ENCODE measurements at places on chromosomes 16 and 17. TPM values are rescaled to one million over a fixed set of nuclear protein-coding genes. Genes with fewer than 3 reads are reported as not detected.

DNA sequence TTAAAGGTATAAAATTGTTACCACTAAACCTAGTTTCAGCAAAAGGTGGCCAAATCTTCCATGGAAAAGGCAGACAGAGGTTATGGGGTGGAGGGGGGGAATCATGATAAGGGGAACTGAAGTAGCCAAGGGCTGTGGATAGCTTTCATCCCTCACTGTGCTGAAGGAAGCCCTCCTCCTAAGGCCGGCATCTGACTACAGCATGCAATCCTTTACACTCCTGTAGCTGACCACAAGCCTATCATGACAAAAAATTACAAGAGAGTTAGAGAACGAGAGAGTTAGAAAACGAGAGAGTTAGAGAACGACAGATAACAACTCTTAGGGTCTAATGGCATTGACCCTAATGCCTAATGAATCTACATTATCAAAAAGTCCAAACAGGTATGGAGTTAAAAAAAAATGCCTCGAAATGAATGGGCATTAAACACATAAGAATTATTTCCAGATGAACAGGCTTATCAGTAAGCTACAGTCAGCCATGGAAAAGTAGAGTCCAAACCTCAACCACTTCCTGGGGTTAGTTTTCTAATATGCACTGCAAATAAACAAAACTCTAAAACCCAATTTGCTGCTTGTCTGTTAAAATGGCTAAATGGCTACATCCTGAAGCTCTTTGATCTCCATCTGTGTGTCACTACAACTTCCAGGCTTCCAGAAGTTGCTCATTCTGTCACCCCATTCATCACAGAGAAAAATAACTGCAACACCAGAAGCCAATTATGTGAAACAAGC, 29.7 kb downstream of the DUSP14 start:
- no peak for DNase-seq

CDK3 gene
- 5.5 TPM for total RNA-seq

TLCD1 gene
- 36.5 TPM for total RNA-seq

GP2 gene
- total RNA-seq = not detected

- DNase-seq = no peak
Measured at GRCh38 chr17:19659366-19660177, 11.0 kb downstream of the ALDH3A2 start.

FTSJ3 gene
- total RNA-seq = 98.1 TPM

DNA sequence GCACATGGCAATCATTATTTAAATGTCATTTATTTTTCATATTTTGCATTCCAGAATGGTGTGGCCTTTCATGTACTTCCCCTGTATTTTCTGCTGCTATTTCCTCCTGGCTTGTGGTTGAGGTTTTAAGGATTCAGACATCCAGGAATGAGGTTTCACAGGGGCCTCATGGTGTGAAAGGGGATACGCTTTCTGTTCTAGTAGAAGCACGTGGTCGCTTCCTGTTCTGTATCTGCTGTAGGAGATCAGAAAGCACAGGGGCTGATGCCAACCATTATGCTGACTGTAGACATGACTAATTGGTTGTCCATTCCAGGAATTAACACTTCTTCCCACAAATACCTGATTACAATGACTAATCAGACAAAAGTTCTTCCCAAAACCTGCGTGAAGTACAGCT, 405.9 kb downstream of the SHISA9 start:
- no peak for DNase-seq

DNA sequence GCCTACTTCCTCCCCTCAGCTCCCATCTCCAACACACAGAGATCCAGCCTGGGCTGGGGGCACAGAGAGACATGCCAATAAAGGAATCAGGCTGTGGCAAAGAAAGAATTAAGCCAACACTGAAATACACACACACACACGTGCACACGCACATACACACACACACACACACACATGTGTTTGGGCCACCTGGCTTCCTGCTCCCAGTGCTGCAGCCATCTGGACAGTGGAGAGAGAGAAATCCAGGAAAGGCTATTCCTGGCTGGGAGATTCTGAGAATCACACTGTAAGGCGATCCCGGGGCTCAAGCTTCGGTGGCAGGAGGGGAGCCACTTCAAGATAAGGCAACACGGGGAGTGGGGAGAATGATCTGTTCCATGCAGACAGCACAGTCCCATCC, 72.4 kb downstream of the NOG start:
- DNase-seq = no peak

SLC6A4 gene
- not detected for total RNA-seq

DNA sequence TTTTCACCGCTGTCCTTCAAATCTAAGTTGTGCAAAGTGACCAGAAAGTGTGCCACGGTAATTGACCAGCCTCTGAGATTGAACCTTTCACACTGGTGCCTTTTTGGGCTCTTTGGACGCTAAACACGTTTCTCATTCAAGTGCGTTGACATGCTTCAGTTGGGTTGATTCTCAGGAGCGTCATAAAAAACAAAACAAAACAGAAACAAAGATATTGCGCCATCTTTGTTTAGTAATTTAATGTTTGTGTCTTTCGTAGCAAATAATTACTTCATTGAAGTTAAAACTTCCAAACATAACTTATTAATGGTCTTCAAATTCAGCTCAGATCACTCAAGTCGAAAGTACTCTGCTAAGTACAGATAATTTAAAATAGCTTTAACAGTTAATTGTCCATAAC, 80.2 kb downstream of the OR1D5 start:
- no peak for DNase-seq

DNA sequence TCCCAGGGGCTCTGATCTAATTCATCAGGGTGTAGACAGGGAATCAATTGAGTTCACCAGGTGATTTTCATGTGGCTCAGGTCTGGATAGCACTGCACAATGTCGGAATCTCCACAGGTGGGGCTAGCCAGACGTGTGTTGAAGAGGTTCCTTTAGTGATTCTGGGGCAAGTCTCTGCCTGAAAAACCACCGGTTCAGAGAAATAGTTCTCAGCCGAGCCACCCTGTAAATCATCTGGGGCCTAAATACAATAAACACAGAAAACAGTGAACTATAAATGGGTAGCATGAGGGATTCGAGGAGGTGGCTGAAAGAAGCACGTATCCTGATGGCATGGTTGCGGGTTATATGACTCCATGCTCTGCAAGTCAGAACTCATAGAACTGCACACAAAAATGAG, 21.3 kb downstream of the ASPA start:
- DNase-seq = no peak

OTOA gene
- 0.09 TPM for total RNA-seq

NCBP3 gene
- 39.9 TPM for total RNA-seq

ZDHHC7 gene
- 31.6 TPM for total RNA-seq

DNA sequence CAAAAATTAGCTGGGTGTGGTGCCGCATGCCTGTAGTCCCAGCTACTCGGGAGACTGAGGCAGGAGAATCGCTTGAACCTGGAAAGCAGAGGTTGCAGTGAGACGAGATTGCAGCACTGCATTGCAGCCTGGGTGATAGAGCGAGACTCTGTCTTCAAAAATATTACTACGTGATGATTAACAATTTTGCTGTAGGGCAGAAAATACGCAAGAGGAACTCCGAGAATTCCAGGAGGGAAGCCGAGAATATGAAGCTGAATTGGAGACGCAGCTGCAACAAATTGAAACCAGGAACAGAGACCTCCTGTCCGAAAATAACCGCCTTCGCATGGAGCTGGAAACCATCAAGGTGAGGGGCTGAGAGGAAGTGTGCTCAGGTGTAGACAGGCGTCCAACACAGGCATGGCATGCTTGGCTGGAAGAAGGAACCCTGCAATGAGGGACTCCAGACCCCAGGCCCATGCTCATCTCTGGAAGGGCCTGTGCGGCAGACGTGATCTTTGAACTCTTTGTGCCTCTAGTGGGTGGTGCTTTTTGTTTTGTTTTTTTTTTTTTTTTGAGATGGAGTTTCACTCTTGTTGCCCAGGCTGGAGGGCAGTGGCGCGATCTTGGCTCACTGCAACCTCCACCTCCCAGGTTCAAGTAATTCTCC, 17.2 kb downstream of the NDE1 start:
- no peak for DNase-seq

- no peak for DNase-seq
Measured at GRCh38 chr16:89375686-89376085, 114.7 kb downstream of the ANKRD11 start.

KRTAP17-1 gene
- total RNA-seq = not detected

- DNase-seq = no peak
Measured at GRCh38 chr16:55622272-55622671, 33.5 kb upstream of the SLC6A2 start.

RHBDL3 gene
- 0.20 TPM for total RNA-seq

GRCh38 chr17:50514936-50515702, 6.9 kb downstream of the MYCBPAP start:
- DNase-seq = no peak

- no peak for DNase-seq
Measured at GRCh38 chr16:87241137-87241771, 75.9 kb downstream of the C16orf95 start.

DNA sequence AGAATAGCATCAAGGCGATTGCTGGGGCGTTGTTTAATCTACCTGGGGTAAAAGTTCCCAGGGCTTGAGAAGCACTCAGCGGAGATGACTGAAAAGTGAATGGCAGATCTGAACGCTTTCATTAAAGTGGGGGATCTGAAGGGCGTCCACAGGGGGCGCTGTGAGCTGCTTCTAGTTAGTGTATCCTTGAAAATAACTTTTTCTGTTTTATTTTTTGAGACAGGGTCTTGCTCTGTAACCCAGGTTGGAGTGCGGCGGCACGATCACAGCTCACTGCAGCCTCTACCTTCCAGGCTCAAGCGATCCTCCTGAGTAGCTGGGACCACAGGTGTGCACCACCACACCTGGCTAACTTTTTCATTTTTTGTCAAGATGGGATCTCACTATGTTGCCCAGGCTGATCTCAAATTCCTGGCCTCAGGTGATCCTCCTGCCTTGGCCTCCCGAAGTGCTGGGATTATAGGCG, 360.4 kb downstream of the SEC14L1 start:
- no peak for DNase-seq

MT3 gene
- not detected for total RNA-seq

DNA sequence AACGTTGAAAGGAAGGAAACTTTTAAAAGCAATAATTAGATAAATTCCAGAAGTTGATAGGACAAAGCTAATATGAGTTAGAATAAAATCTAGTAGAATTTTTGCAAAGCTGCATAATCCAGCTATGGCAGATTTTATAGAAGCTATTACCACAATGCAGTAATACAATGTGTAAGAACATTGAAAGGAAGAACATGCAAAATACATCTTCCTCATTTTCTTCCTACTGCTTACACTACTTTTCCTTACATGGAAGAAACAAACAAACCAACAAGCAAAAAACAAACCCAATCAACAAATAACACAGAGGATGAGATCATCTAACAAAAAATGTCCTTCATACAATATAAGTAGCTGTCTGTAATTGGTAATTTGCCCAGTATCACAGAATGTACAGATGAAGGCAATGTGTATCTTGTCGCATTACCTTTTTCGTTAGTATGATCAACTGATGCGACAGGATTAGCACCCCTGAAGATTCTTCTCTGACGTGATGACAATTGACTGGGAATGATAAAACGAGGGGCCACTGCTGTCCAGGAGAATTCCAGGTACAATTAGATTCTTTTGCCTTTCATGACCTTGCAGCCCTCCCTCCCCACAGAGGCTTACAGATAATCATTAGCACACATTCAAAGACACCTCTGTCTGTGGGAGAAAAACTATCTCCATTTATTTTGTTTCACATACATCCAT, 21.2 kb upstream of the LRRC37A start:
- DNase-seq = no peak

GRCh38 chr16:3839402-3840184, 40.9 kb downstream of the CREBBP start:
- DNase-seq = no peak

GRCh38 chr16:70267516-70267915, 15.8 kb upstream of the EXOSC6 start:
- DNase-seq = peak; percentile 46

- no peak for DNase-seq
Measured at GRCh38 chr16:71628810-71629209, 2.8 kb downstream of the MARVELD3 start.
